ENCODE measurements at places on chromosomes 1 and 21. TPM values are rescaled to one million over a fixed set of nuclear protein-coding genes. Genes with fewer than 3 reads are reported as not detected.

The CYP4B1 gene
- polyA plus RNA-seq: 1.4 TPM

- DNase-seq: no peak
Observed at GRCh38 chr1:161915051-161915503, 108.6 kb downstream of the OLFML2B start.

The ACP6 gene
- 23.3 TPM for polyA plus RNA-seq

- no peak for DNase-seq
Observed at GRCh38 chr21:44372616-44373015, 19.2 kb downstream of the TRPM2 start.

The CFAP107 gene
- polyA plus RNA-seq: 0.99 TPM

The FAM151A gene
- 23.1 TPM for polyA plus RNA-seq

DNA sequence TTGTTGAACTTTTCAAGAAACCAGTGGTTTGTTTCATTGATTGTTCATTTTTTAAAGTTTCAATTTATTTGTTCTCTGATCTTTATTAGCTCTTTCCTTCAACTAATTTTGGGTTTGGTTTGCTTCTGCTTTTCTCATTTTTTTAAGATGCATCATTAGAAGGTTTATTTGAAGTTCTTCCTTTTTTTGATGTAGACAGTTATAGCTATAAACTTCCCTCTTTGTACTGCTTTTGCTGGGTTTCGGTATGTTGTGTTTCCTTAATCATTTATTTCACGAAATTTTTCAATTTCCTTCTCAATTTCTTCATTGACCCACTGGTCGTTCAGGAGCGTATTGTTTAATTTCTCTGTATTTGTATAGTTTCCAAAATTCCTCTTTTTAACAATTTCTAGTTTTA, 133.3 kb upstream of the GPR52 start:
- DNase-seq: no peak

GRCh38 chr21:34343838-34344381, 19.9 kb upstream of the KCNE2 start:
- no peak for DNase-seq

The LORICRIN gene
- not detected for polyA plus RNA-seq

The C8A gene
- not detected for polyA plus RNA-seq

- DNase-seq: no peak
Observed at GRCh38 chr21:28893687-28894086, 99.0 kb downstream of the LTN1 start.

GRCh38 chr1:51912881-51913280, 34.4 kb upstream of the NRDC start:
- no peak for DNase-seq

DNA sequence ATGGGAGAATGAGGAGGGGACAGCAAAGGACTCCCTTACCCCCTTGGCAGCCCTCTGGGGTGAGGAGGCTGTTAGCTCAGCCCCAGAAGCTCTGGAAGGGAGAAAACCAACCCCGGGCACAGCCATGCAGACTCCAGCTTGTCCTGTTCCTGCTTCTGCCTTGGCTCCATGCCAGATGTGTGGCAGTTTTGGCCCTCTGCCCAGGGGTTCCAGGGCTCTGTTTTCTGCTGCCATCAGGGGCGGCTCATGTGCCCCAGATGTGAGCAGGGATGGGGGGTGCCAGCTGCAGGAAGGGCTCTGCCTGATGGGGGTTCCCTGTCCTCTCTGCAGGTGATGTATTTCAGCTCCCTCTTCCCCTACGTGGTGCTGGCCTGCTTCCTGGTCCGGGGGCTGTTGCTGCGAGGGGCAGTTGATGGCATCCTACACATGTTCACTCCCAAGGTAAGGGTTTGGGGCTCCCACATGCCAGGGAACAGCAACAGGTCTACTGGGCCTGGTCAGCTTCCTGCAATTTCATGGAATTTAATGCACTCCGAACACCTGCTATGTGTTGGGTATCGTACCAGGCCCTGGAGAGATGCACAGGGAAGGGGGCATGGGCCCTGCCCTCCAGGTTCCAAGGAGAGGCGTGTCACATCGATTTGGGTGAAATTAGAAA, 26.1 kb downstream of the SLC6A17 start:
- no peak for DNase-seq

GRCh38 chr1:192810253-192810880, 1.5 kb downstream of the RGS2 start:
- no peak for DNase-seq

The PERM1 gene
- 0.13 TPM for polyA plus RNA-seq

DNA sequence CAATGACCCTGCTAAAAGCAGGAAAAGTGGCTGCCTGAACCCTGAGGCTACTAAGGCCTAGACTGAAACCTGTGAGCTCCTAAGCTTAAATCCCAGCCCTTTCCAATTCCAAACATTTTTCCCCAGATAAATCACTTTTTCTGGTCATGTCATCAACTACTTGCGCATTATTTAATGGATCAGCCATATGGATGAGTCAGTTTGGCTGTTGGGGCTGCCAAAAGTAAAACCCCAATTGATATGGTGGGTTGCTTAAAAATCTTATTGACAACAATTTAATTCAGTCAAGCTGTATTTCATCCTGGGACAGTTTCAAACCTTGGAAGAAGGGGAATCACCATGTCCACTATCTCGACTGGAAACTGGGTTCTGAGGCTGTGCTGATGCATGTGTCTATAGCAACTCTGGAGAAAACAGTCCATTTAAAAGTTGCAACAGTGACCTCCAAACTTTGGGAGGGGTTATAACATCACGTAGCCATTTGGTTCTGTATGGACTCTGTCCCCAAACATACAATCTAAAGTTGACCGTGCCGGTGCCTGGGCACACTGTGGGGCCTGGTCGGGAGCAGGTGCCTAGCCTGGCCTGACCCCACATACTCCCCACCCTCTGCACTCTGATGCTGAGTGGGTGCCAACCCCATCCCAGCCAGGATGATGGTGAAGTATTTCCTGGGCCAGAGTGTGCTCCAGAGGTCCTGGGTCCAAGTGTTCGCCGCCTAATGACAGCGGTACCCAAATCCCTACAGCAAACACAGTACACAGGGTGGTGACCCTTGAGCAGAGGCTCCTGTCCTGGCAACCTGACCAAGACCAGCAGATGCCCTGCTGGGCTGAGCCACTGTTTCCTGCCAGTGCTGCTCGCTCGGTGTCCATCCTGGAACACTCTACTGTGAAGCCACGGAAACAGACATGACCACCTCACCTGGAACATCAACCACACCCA, 46.5 kb upstream of the LRRC52 start:
- no peak for DNase-seq

DNA sequence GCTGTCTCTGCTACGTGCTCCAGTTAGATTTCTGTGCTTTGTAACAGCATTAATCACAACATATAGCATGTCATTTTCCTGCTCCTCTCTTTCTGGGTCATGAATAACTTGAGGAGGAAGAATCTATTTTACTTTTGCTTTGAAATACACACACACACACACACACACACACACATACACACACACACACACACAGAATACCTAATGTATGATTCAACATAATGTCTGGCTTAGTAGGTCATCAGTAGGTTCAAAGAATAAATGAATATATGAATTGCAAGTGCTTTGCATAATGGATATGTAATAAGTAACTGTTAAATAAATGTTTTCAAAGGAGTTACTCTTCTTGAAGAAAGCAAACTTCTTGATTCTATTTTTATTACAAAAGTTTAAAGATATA, 249.0 kb downstream of the PDE4B start:
- no peak for DNase-seq

- DNase-seq: no peak
Observed at GRCh38 chr1:203643213-203644045, 16.8 kb downstream of the ATP2B4 start.

- DNase-seq: no peak
Observed at GRCh38 chr1:53938136-53938830, 7.2 kb downstream of the IFT25 start.

DNA sequence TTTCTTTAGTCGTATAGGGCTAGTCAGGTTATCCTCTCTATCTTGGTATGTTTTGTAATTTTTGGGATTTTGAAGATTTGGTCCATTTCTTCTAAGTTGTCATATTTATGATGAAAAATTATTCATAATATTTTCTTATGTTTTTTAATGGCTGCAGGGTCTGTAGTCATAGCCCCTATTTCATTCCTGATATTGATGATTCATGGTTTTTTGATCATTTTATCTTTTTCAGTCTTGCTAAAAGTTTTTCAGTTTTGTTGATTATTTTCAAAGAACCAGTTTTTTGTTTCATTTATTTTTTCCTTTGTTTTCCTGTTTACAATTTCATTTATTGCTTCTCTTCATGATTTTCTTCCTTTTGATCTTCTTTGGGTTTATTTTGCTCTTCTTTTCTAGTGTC, 50.2 kb downstream of the DIRAS3 start:
- no peak for DNase-seq
